Activated T-cell treated with anti-CD3 and anti-CD28 coated beads, Interleukin-2, amount 50 U/mL, for 4 hours (primary cell): ENCODE measurements at places on chromosomes 12 and 14. TPM values are rescaled to one million over a fixed set of nuclear protein-coding genes. Genes with fewer than 3 reads are reported as not detected.

The GLIPR1L1 gene
- total RNA-seq: not detected

The RD3L gene
- not detected for total RNA-seq

The AGAP2 gene
- total RNA-seq: 25.8 TPM

The GYS2 gene
- total RNA-seq: 0.08 TPM

The VEZT gene
- 41.8 TPM for total RNA-seq

The RNASE1 gene
- total RNA-seq: 0.63 TPM

The PMEL gene
- total RNA-seq: not detected

The NTF3 gene
- total RNA-seq: not detected

The IAPP gene
- total RNA-seq: not detected
